Thoracic aorta endothelial cell (primary cell): ENCODE measurements at places on chromosomes 3 and 15. TPM values are rescaled to one million over a fixed set of nuclear protein-coding genes. Genes with fewer than 3 reads are reported as not detected.

Gene P2RY1
- total RNA-seq, result 3.9 and 4.3 TPM in 2 replicates

Gene CLDND1
- 110 and 139 TPM in 2 replicates for total RNA-seq

Gene PLSCR4
- total RNA-seq, result 63.7 and 129 TPM in 2 replicates

Gene LMAN1L
- under 0.01 and 0.07 TPM in 2 replicates for total RNA-seq

Gene OGG1
- total RNA-seq, result 21.4 and 23.7 TPM in 2 replicates
